ENCODE measurements at places on chromosomes 6 and 20. TPM values are rescaled to one million over a fixed set of nuclear protein-coding genes. Genes with fewer than 3 reads are reported as not detected.

Gene ZC2HC1B
- not detected for total RNA-seq

Gene PAK5
- not detected for total RNA-seq

DNA sequence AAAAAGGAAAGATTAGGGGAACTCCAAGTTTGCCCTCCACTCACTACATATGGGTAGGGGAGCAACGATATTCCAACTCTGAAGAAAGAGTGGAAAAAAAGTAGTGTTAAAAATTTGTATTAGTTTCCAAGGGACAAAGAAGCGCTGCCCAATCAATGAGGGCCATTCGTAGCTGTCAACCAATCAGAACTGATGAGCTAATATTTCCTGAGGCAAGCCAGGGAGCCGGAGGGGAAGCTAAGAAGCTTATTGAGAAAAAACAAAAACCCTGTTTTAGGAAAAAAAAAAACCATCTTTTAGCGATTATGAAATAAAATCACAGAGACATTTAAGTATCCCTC, 59.5 kb downstream of the TRIM38 start:
- peak; percentile 91 for DNase-seq

GRCh38 chr6:166627875-166628801, 1.1 kb upstream of the RPS6KA2 start:
- DNase-seq = peak; percentile 50

- DNase-seq = peak; percentile 48
These were observed 75.2 kb upstream of the CITED2 start for GRCh38 chr6:139449611-139450000.

DNA sequence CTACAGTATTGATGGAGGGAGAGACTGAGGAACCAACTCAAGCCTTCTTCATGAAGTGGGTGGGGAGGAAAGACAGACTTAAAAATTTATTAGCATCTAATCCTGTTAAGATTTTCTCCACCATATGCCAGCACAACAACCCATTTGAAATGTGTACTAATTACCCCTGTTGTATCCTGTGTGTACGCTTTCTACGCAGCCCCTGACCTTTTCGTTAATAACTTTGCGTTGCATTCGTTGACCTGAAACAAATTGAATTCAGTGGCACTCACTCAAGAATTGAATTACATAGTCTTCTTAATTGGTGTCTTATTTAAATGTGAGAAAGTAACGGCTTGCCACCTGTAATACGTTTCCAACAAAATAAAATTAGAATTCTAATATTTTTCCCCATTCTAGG, 113.9 kb downstream of the LINC00237 start:
- DNase-seq = no peak

DNA sequence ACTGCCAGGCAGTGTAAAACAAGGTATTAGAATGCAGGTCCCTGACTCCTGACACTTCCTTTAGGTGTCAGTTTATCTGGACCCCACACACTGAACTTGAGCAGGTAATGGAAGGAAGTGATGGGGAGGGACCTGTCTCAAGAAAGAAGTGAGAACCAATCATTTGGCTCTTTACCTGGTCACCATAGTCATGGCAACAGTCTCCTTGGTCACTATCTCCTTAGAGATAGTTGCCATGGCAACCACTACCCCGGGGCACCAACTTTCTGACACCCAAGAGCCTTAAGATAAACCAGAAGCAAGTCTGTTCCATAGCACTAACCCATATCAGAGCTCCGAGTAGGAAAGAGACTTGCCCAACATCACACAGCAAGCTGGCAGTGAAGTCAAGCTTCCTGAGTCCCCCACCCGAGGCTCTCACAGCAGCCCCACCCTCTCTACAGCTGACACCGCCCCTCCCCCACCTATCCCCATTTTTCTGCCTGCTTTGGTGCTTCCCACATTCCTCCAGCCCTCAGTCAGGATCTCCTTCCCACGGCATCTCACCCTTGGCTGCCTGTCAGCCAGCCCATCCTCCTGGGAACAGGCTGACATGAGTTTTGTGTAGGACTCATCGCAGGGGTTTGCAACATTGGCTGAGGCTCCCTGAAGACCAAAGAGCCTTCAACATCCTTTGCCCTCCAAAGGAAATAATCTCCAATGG, 16.3 kb upstream of the HM13 start:
- DNase-seq = peak; percentile 20

DNA sequence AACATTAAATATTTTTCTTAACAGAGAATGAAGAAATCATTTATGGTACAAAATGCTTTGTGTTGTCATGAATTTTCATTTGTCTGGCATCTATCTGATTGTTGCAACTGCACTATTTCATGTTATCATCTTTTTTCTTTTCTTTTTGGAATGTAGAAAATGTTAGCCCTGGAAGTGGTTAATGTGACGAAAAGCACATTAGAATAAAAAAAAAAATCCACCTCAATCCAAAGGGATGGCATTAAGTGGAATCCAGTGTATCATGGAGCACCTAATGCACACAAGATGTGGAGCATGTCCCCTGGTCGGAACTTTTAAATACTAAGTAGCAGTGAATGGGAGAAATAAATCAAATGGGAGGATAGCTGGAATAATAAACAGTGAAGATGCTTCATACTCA, 172.9 kb upstream of the MCHR2 start:
- no peak for DNase-seq

GRCh38 chr6:43718387-43719105, 31.0 kb upstream of the MRPS18A start:
- DNase-seq = no peak
